ENCODE measurements at places on chromosomes 2 and 18.
A peak's percentile ranks its signal among the peaks of the same experiment; 100 is the strongest.

- no peak for DNase-seq
Observed at GRCh38 chr2:121520641-121520994, 10.1 kb upstream of the RNU4ATAC start.

DNA sequence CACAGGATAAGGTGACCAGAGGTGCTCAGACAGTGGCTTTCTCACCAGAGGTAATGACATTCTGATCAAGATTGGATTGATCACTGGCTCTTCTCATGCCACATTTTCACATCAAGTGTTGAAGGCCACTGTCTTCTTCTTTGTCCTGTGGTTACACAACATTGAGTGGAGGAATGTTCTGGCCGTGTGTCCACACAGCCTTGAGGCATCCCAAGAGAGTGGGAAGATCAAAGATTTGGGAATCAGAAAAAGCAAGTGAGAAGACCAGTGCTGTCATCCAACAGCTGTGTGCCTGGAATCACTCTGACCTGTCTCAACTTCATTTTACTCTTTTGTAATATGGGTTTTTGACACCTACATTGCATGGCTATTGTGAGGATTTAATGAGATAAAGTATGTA, 67.4 kb downstream of the IL1R2 start:
- no peak for DNase-seq

- no peak for DNase-seq
Observed at GRCh38 chr2:158319269-158319668, 137.3 kb downstream of the CCDC148 start.

- peak; percentile 30 for DNase-seq
Observed at GRCh38 chr2:72931280-72931910, 14.1 kb downstream of the EMX1 start.

- DNase-seq = peak; percentile 61
Observed at GRCh38 chr2:100292022-100292580, 30.2 kb downstream of the LONRF2 start.

- no peak for DNase-seq
Observed at GRCh38 chr2:70977605-70978205, 725 bp upstream of the ANKRD53 start.

GRCh38 chr2:189865826-189866225, 81.6 kb downstream of the PMS1 start:
- DNase-seq = no peak

- DNase-seq = no peak
Observed at GRCh38 chr2:236321415-236321814, 57.2 kb upstream of the ASB18 start.

DNA sequence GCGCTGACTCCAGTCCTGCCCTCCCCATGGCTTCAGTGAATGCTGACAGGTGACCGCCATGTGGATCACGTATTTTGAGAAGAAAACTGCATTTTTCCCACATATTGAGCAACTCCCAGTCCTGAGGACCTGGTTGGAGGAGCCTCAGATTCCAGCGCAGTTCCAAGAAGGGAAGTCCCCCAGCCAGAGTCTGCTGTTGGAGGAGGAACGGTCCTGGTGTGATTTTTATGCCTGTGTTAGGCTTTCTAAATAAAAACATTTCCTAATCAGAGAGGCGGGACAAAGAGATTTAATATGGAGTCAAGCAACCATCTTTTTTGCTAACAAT, 32.3 kb upstream of the COL6A3 start:
- no peak for DNase-seq

DNA sequence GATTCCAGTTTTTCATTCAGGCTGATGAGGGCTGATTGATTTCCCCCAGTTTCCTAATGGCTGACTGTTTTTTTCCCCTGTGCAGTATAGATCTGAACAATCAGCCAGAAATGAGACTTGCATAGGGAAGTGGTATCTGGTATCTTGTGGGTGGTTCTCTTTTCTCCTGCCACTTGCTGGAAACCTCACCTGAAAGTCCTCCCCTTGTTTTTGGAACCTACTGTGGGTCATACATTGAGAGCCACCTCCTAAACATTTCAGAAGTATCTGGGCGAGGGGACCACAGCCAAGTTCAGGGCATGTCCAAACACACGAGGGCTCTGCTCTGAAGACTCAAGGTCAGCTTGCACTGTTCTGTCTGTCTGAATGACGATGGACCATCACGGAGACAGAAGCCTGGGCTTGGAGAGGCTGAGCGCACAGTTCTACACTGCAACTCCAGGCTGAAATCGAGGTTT, 19.3 kb downstream of the ALPK2 start:
- no peak for DNase-seq

- DNase-seq = no peak
Observed at GRCh38 chr2:227186751-227187150, 22.3 kb downstream of the COL4A3 start.

- DNase-seq = no peak
Observed at GRCh38 chr2:33681364-33681757, 82.3 kb upstream of the FAM98A start.

DNA sequence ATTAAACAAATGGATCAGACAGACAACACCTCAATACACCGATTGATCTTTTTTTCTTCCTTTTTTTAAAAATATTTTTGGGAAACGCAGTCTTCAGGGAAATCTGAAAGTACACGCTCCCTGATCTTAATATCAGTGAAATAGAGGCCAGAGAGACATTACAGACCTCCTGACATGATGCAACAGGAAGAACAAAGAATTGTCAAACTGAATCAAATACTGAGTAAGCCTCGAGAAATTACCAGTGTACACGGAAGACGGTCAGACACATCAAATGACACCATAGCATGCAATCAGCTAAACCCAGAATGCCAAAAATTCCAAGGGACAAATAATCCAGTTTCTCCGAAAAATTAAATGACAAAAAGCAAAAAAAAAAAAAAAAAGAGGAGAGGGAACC, 80.2 kb upstream of the NFU1 start:
- no peak for DNase-seq

DNA sequence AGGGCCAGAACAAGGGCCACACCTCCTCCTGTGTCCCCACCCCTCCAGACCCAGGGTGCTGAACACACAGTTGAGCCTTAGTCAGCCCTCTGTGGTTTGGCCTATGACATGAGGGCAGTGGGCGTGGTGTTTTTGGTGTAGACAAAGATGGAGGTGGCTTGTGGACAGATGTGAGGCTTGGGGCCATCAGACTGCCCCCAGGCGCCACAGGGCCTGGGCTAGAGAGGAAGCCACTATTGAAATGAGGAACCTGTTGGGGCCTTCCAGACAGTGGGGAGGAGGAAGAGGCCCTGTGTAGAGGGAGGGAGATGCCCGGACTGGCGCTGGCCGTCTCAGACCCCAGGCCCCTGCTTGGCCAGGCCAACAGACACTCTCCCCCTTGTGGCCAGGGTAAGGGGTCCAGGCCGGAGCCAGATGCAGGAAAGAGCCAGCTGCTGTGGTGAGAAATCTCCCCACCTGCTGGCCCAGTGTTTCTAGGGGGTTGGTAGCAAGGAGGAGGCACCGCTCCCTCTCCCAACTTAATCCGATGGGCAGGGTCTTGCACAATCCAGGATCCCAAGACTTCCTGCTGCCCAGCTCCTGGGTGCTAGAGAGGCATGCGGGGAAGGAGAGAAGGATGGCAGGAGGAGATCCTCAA, 53.8 kb downstream of the SMAD7 start:
- DNase-seq = no peak

DNA sequence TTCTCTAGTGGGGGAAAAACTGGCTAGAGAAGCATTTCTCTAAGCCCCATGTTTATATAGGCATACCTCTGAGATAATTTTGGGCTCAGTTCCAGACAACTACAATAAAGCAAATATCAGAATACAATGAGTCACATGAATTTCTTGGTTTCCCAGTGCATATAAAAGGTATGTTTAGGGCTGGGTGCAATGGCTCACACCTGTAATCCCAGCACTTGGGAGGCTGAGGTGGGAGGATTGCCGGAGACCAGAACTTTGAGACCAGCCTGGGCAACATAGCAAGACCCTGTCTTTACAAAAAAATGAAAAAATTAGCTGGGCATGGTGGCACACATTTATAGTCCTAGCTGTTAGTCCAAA, 22.2 kb downstream of the TSN start:
- DNase-seq = peak; percentile 72

- no peak for DNase-seq
Observed at GRCh38 chr18:9831036-9831722, 54.6 kb upstream of the TXNDC2 start.

DNA sequence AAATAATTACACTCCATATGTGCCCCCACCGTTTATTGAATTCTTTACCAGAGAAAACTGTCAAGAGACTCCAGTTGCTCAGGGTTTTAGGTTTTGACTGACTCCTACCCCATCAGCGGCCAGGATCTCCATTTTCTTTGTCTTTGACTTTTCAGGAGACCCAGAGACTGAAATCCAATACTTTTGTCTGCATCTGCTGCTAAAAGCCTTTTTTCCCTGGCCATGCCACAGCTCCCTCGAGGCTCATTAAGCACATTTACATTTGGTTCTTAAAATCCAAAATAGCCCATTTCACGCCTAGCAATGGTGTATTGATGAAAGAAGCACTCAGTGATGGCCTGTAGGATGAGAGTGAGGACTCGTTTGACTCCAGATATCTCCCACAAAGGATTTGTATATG, 332.6 kb upstream of the ACVR2A start:
- no peak for DNase-seq

- DNase-seq = no peak
Observed at GRCh38 chr2:53432936-53433335, 334.7 kb upstream of the CHAC2 start.

- no peak for DNase-seq
Observed at GRCh38 chr18:10320791-10321190, 133.6 kb upstream of the APCDD1 start.

DNA sequence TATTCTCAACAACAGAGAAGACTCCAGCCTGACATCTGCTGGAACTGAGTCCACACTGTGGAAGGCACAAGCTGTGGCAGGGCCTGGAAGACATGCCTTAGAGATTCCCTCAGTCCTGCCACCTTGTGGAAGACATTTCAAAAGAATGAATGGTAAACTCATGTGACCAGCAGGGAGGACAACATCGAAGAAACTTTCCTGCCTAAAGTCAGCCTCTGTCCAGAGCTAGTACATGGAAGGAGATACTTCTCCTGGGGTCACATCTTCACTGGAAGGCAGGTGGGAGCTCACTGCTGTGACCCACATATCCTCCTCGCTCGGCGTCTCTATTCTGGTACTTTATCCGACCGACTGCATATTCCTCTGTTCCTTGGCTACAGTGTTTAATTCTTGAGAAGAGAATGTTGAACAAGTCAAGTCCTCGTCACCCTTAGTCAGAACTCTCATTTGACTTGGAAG, 59.5 kb downstream of the PUM2 start:
- DNase-seq = peak; percentile 40

DNA sequence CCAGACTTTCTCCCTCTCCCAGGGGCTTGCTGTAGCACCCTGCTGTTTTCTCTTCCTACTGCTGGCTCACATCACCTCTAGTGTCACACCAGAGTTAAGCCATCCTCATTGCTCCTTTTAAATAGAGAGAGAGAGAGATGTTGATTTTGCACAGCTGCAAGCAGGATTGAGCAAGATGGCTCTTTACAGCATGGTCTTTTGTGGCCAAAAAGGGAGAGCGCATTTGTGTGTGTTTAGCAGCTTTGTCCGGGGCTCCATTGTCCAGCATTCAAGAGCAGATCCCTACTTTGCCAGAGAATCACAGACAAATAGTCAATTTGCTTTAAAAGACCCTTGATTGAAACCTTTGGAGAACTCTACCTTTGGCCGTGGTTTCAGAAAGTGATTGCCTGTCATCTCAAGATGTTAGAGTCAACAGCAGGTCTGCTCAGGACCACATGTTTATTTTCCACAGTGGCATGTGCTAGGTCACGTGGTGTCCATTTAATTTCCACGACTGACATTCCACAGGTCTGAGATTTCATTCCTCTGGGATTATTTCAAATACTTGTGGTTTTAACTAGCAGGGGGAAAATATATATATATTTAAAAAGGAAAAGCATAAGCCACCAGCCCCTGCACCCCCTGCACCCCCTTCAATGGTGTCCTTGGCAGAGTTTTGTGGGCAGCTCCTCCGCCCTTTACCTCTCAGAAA, 359.9 kb upstream of the SLC14A2 start:
- peak; percentile 93 for DNase-seq

GRCh38 chr18:13474907-13475545, 251.3 kb downstream of the FAM210A start:
- no peak for DNase-seq

DNA sequence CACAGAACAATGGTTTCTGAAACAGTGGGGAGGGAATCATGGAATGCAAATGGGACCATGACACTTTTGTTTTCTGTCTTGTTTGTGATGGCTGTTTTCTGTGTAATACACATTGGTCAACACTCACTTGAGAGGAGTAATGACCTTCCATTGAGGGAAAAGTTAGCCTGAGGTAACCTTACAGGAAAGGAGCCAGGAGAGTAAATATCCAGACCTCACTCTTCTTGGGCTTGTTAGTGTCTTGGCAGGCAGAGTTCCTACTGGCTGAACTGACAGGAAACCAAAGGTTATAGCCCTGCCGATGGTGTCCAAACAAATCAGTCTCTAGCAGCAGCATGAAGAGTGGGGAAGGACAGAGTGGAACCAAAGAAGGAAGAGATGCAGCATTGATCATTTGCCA, 17.2 kb upstream of the RPRM start:
- DNase-seq = no peak

- no peak for DNase-seq
Observed at GRCh38 chr18:10259901-10260300, 194.5 kb upstream of the APCDD1 start.

GRCh38 chr2:106062627-106063026, 131.5 kb downstream of the UXS1 start:
- DNase-seq = no peak
